ENCODE measurements at places on chromosomes 11 and 22. TPM values are rescaled to one million over a fixed set of nuclear protein-coding genes. Genes with fewer than 3 reads are reported as not detected.

- no peak for DNase-seq
These were observed 44.9 kb upstream of the EIF3D start for GRCh38 chr22:36573815-36574363.

DNA sequence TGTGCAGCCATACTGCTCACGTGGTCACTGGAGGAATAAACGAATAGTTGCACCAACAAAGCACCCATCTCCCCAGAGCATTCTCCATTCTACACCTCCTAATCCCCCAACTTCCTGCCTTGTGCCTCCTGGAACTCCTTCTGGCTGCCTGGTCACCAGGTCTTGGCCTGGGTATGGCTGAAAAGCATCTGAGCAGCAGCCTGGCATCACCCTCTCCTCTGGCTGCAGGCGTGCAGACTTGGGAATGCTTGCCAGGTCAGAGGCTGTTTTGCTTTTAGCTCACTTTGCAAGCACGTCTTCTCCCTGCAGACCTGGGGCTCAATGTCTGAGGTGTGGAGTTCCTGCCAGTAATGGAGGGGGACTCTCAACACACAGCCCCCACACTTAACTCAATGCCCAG lies 33.3 kb upstream of the KCNJ11 start:
- DNase-seq: no peak

DNA sequence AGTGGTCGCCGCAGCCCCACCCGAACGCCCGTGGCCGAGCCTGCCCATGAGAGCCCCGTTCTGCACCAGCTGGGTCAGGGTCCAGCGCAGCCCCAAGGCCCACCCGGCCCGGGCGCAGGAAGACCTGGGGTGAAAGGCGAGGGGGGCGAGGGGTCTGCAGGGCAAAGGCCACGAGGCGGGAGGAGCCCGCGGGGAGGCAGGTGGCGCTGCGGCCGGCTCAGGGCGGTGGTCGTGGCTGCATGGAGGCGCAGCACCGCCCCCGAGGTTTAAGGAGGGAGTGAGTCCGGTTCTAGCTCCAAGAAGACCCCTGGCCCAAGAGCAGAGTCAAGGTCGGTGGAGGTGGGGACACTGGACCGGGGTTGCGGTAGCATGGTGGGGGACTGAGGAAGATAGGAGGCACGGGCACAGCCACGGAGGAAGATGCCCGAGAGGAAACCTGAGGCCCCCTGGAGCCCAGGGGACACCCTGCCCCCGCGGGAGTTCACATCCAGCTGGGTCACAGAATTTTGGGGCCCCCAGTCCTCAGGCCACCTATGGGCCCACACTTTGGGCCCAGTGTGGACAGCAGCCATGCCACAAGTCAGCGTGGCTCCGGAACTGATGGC lies 514 bp upstream of the HDAC10 start:
- DNase-seq: no peak

DNA sequence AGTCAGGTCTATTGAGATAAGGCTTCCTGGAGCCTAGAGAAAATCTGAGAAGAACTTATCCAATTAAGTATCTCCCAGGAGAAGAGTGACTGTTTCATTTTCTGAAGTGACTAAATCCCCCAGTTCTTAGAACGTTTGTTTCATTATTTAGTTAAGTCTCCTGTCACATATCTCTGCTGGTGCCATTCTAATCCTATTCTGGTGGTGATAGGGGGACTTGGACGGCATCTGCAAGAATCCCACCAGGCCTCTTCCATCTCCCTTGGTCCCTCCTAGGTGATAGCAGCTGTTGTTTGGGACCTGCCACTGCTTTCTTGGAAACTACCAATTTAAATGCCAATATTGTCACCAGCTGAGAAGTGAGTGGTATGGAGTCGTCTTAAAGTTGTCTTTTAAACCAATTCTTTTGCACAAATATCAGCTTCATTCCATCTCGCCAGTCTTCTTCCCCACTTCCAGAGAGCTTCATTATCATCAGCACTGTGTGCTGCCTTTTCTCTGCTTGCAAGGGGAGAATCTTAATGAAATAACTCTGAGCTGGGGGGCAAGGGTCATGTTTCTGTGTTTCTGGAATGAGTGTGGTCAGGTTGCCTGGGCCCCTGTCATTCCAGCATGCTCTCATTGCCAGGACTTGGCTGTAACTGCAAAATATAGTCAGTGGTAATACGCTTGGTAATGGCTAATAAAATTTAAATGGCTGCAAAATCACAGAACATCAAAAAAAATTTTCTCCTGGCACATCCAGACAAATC lies 104.8 kb downstream of the LDLRAD3 start:
- DNase-seq: no peak

DNA sequence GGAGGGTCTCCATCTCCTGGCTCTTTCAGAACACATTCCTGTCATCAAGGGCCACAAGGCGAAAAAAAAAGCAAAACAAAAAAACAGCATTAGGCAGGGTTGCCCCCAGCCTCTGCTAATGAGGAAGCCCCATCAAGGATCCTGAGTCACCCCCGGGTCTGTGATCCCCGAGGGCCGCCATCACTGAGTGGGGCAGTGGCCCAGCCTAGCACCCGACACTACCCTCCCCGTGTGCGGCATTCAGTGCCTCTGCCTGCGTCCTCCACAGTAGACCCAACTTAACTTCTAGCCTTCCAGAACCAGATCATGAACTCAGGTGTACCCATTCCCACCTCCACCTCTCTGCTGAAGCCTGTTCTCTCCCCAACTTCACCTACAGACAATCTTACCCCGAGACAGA lies 6.6 kb upstream of the CDC42EP1 start:
- no peak for DNase-seq

GRCh38 chr11:66359662-66360087 lies 11.9 kb downstream of the SLC29A2 start:
- DNase-seq: no peak

The TMPRSS4 gene
- 2.5 TPM for total RNA-seq

DNA sequence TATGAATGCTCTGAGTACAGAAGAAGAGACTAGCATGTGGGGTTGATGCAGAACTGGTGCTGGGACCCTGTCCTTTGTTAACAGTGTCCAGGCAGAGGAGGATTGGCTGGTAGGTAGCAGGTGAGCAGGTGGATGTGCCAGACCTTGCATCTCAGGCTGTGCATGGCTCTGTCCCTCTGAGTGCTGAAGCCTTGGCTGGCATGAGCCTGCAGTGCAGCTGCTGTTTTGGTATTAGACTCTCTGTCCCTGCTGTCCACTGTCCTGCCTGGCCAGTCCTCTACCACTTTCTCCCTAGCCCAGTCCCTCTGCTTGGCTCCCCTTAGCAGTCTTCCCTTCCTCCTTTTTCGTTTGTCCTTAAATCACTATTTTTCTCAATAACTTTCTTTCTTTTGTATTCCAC lies 213.6 kb upstream of the ZBED5 start:
- no peak for DNase-seq

GRCh38 chr22:46046299-46046685 lies 69.3 kb upstream of the WNT7B start:
- no peak for DNase-seq

The SAA1 gene
- not detected for total RNA-seq

- DNase-seq: no peak
These were observed 842 bp downstream of the HEPACAM start for GRCh38 chr11:124934862-124935547.

The LRP4 gene
- 25.6 TPM for total RNA-seq

The MOB2 gene
- total RNA-seq: 28.1 TPM

DNA sequence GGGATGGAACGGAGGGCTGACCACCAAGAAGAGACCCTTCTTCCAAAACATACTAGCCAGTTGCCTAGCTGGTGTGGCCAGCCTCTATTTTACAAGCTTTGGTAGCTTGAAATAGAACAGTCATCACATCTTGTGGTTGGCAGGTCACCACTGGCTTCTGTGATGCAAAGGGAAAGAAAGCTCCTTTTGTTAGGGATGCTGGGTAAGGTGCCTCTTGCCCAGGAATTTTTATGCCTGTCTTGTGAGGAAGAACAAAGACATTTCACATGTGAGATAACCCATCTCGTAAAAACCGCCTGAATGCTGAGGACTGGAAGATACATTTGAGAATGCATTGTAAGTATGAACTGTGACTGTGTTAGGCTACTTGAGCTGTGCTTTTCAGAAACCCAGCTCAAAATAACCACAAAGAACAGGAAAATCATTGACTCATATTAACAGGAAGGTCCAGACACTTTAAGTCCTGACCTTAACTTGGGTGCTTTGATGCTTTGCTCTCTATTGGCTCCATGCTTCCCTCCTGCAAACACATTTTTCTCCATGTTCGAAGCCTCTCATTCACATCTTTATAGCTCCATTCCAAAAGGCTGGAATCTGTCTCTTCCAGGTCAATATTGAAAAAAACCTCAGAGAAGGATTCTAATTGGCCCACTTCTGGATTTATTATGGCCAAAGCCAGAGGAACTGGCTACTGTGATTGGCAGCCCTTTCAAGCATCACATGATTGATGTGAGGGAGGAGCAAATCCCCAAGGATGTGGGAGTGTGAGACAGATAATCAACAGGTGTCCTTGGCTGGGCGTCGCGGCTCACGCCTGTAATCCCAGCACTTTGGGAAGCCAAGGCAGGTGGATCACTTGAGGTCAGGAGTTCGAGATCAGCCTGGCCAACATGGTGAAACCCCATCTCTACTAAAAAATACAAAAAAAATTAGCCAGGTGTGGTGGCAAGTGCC lies 53.9 kb downstream of the MICAL2 start:
- no peak for DNase-seq

The KRTAP5-1 gene
- 0.30 TPM for total RNA-seq

The PKNOX2 gene
- total RNA-seq: 4.0 TPM

- DNase-seq: no peak
These were observed 29.0 kb downstream of the NUP50 start for GRCh38 chr22:45192701-45193187.

- DNase-seq: no peak
These were observed 109.2 kb upstream of the GAL start for GRCh38 chr11:68575025-68575665.

DNA sequence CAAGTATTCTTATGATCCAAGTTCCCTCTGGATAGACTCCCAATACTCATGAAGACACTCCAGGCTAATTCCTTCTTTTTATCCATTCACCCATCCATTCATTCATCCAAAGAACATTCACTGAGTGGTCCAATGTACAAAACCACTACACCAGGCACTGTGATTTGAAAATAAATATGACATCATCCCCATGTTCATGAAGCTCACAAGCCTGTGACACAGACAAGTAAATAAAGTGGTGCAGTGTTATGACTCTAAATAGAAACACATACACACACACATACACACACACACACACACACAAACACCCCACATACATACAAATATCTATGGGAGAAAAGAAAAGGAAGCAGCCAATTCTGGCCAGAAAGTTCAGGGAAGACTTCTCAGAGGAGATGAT lies 35.5 kb downstream of the MTMR2 start:
- no peak for DNase-seq

The OR2D3 gene
- total RNA-seq: not detected

The CHRM1 gene
- 0.69 TPM for total RNA-seq

GRCh38 chr22:43186272-43187170 lies at the start of gene TTLL12:
Gene TTLL12 (minus strand): TSS chr22:43187134. CDS start chr22:43187069, 65 bp downstream.
- peak; percentile 29 for DNase-seq

DNA sequence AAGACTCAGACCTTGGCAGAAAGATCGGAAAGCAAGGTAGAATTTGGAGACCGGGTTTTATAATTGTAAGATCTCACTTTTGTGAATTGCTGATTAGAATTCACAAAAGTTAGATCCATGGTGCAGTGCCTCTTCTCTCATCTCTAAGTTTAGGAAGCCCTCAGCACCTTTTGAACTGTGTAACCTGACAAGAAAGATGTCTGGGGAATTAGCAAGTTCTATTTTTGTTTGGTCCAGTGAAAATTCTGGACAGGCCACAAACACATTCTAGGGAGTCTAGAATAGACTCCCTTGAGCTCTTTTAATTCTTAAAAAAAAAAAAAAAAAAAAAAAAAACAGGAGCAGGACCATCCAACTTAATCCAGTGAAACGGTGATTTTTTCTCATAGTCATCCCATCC lies 66.1 kb downstream of the CECR2 start:
- DNase-seq: no peak

DNA sequence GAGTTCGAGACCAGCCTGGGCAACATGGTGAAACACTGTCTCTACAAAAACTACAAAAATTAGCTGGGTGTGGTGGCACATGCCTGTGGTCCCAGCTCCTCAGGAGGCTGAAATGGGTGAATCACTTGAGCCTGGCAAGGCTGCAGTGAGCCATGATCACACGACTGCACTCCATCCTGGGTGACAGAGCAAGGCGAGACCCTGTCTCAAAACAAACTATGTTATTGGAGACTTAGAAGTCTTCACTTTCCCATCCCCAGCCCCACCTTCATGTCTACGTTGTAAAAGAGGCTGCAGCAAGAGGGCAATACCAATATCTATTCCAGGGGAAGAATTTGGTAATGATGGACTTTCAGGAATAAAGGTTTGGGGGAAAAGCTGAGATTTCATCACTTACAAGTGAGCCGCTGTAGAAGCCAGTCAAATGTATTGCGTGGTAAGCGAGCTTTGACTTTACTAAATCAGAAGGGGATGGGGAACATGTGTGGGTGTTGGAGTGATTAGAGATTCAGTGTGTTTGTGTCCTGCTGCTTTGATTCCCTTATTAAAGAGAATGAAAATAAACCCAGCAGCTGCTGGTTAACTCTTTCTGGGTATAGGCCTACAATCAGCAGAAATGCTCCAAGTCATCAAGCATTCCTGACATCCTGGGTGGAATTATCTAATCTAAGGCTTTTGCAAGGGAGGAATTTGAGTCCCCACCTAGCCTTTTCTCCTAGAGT lies 53.7 kb downstream of the UBASH3B start:
- DNase-seq: peak; percentile 25

- DNase-seq: peak; percentile 55
These were observed 15.2 kb downstream of the ATXN10 start for GRCh38 chr22:45686836-45687235.

The MAPK8IP2 gene
- total RNA-seq: 1.6 TPM

GRCh38 chr22:39177456-39177775 lies 24.9 kb upstream of the CBX7 start:
- no peak for DNase-seq

The DBX1 gene
- not detected for total RNA-seq

- no peak for DNase-seq
These were observed 128.6 kb downstream of the WNT11 start for GRCh38 chr11:76077575-76078150.

The PKDREJ gene
- total RNA-seq: 0.10 TPM

- DNase-seq: no peak
These were observed 138.1 kb downstream of the PGR start for GRCh38 chr11:100991541-100991940.

- DNase-seq: no peak
These were observed 561.0 kb downstream of the SOX6 start for GRCh38 chr11:15795378-15795777.

GRCh38 chr22:44280665-44281188 lies 32.0 kb downstream of the SHISAL1 start:
- no peak for DNase-seq

- DNase-seq: no peak
These were observed 4.4 kb downstream of the CACNA1I start for GRCh38 chr22:39574779-39575551.

The OR10A2 gene
- not detected for total RNA-seq

- DNase-seq: no peak
These were observed 51.4 kb upstream of the ACAT1 start for GRCh38 chr11:108069947-108070346.

Measured in skin of body (tissue), 3 donors.